Naive thymus-derived CD8-positive, alpha-beta T cell (primary cell): ENCODE measurements at places on chromosomes 1 and 21. TPM values are rescaled to one million over a fixed set of nuclear protein-coding genes. Genes with fewer than 3 reads are reported as not detected.
A peak's percentile ranks its signal among the peaks of the same experiment; 100 is the strongest.

Gene LRRC39
- 0.10 TPM for polyA plus RNA-seq

DNA sequence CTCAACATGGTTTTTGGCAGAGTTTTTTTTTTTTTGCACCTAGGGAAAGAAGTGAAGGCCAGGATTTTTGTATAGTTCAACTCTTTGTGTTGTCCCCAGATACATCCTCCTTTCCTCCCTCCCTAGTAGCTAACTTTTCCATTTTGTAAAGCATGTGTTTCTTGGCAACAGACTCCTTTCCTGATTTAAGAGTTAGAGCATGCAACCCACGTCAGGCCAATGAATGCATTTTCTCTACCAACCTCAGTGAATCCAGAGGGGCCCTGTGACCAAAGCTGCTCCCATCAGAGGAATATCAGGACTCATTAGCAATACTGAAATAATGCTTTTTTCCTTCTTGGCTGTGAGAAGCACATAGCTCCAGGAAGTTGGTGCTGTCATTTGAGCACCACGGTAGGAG lies 287.2 kb downstream of the LMO4 start:
- no peak overlapping the region for H3K27ac ChIP-seq
- peaks cover 1% of the 10 kb centered on the region for H3K36me3 ChIP-seq
- no peaks in the 10 kb centered on the region for H3K4me1 ChIP-seq
- H3K4me3 ChIP-seq = no peak overlapping the region
- H3K27me3 ChIP-seq = no peaks in the 10 kb centered on the region
- DNase-seq = no peak

DNA sequence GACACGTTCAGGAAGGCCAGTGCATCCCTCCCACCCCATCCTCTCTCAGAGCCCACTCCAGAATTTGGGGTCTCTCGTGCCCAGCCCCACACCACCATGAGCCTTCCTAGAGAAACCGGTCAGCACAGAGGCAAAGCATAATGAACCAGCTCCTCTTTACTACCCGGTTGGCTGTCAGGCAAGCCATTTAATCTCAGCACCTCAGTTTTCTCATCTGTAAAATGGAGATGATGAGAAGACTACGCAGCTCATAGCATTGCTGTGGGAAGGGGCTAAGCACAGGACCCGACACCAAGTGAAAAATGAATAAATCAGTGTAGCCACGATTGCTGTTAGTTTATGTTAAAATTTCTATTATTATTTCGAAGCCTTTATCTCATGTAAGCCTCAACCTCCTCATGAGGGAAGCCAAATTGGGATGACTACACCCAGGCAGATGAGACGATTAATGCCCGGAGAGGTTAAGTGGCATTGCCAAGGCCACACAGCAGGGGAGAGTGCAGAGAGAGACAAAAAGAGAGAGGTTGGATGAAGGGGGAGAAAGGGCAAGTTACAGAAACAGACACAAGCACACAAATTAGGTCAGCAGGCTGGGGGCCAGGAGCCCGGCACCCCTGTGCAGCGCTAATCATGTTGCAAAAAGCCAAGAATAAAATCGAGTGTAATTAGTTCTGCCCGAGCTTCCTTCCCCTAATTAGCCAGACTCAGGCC lies 25.7 kb downstream of the SDC3 start:
- H3K4me1 ChIP-seq = peaks cover 5% of the 10 kb centered on the region
- no peak overlapping the region for H3K27ac ChIP-seq
- H3K36me3 ChIP-seq = no peaks in the 10 kb centered on the region
- no peak overlapping the region for H3K4me3 ChIP-seq

DNA sequence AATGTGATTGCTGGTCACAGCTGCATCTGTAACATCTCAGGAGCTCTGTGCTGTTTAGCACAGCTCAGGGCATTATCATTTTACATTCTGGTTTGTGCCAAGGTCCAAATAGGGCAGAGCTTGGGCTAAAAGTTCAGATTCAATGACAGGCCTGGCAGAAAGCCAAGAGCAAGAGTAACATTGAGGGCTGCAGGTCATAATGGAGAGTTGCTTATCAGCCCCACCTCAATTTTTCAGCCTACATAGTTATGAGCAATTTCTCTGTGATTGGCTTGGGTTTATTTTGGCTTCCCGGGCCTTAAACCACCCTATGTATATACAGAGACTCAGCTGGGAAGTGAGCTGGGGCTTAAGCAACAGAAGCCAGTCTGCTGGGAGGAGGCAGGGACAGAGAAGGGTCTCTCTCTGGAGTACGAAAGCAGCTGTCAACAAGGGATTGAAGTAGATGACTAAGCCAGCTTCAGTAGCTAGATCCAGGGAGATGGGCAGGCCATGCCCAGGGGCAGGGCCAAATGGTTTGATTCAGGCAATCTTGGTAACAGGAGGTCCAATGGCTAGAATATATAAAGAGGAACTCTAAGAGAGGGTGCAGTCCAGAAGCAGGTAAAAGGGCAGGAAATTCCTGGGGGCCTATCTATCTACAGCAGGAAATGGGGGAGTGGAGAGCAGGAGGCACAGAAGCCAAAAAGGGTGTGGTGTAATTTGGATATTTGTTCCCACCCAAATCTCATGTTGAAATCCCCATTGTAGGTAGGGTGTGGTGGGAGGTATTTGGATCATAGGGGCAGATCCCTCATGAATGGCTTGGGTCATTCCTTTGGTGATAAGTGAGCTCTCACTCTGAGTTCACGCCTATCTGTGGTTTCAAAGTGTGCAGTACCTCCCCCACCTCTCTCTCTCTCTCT lies 49.0 kb downstream of the BRINP2 start:
- H3K27ac ChIP-seq = no peak overlapping the region
- DNase-seq = no peak
- H3K36me3 ChIP-seq = no peaks in the 10 kb centered on the region
- no peak overlapping the region for H3K4me3 ChIP-seq

- H3K4me1 ChIP-seq = no peaks in the 10 kb centered on the region
- H3K4me3 ChIP-seq = no peak overlapping the region
- H3K36me3 ChIP-seq = no peaks in the 10 kb centered on the region
- no peak for DNase-seq
These were observed 369.1 kb upstream of the VAMP3 start for GRCh38 chr1:7401814-7402547.

Gene SELP
- polyA plus RNA-seq = 0.35 TPM

DNA sequence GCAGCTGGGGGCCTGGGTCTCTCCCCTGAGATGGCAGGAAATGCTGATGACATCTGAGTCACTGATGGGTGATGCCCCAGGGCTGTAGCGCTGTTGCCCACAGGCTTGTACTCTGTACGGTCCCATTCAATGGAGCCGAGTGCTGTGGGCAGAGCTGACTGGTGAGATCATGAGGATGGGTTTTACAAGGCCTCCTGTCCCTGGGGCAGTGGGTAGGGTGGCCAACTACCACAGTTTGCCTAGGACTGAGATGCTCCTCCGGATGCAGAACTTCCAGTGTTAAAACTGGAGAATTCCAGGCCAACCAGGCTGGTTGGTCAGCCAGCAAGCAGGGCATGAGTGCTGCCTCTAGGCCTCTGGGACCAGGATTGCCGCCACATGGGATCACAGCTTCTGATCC lies 9.2 kb downstream of the PHLDA3 start:
- no peak overlapping the region for H3K4me3 ChIP-seq
- H3K4me1 ChIP-seq = no peaks in the 10 kb centered on the region
- H3K36me3 ChIP-seq = no peaks in the 10 kb centered on the region

Gene COL8A2
- polyA plus RNA-seq = 0.07 TPM

GRCh38 chr1:9809100-9809510 lies 14.7 kb downstream of the CLSTN1 start:
- H3K4me1 ChIP-seq = peaks cover 54% of the 10 kb centered on the region
- DNase-seq = no peak
- no peak overlapping the region for H3K4me3 ChIP-seq
- no peaks in the 10 kb centered on the region for H3K27me3 ChIP-seq
- H3K36me3 ChIP-seq = peaks cover 4% of the 10 kb centered on the region

Gene KCNE2
- polyA plus RNA-seq = 0.24 TPM

DNA sequence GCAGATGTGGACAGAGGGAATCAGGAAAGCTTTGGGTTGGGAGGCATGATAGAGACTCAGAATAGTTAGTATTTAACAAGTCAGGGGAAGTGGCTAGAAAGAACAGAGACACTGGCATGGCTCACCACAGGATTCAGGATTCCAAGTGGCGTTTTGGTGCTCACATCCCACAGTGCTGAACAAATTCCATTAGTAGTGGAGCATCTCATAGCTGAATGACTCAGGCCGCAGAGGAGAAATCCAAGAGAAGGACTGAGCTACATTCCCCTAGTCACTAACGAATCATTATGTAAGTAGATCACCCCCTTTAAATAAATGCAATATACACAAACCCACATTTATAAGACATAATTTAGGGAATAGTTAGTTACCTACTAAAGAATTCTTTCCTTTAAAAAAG lies 5.0 kb upstream of the KCNJ9 start:
- H3K27me3 ChIP-seq = peaks cover 54% of the 10 kb centered on the region
- no peaks in the 10 kb centered on the region for H3K36me3 ChIP-seq
- no peak overlapping the region for H3K27ac ChIP-seq
- H3K4me1 ChIP-seq = peaks cover 6% of the 10 kb centered on the region
- H3K4me3 ChIP-seq = no peak overlapping the region

DNA sequence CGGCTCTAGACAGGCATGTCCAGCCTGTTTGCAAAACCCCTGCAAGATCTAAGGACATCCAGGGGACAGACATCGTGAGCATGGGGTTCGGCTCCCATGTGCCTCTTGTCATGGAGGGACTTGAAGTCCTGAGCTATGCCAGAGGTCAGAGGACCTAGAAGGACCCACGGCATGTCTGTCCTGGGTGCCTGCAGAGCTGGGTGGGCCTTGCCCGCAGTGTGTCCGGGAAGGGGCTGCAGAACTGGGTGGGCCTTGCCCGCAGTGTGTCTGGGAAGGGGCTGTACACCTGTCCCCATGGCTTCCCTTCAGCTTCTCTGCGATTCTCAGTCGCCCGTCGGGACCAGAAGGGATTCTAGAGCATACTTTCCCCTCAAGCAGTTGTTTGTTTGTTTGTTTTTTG lies 20.0 kb upstream of the TRAPPC10 start:
- no peaks in the 10 kb centered on the region for H3K27me3 ChIP-seq
- DNase-seq = no peak
- no peak overlapping the region for H3K27ac ChIP-seq
- H3K36me3 ChIP-seq = no peaks in the 10 kb centered on the region

Gene FHAD1
- polyA plus RNA-seq = not detected

Gene ASPM
- polyA plus RNA-seq = not detected

- H3K4me1 ChIP-seq = no peaks in the 10 kb centered on the region
- no peak overlapping the region for H3K27ac ChIP-seq
- H3K4me3 ChIP-seq = no peak overlapping the region
These were observed 28.6 kb upstream of the MTR start for GRCh38 chr1:236766506-236766905.

DNA sequence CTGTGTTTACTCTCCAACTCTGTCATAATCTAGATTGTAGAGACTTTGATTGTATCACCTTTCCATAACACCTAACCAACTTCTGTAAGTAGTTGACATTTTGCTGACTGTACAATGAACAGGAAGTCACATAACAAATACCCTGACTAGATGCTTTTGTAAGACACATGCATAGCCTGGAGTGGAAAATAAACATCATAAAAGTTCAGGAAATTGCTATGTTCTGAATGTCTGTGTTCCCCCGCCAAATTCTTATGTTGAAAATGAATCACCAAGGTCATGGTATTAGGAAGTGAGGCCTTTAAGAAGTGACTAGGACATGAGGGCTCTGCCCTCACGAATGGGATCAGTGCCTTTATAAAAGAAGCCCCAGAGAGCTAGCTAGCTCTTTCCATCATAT lies 40.4 kb upstream of the ZSWIM5 start:
- H3K4me3 ChIP-seq = no peak overlapping the region
- peaks cover 2% of the 10 kb centered on the region for H3K36me3 ChIP-seq
- DNase-seq = no peak
- H3K4me1 ChIP-seq = peaks cover 1% of the 10 kb centered on the region
- no peak overlapping the region for H3K27ac ChIP-seq

- no peaks in the 10 kb centered on the region for H3K4me1 ChIP-seq
- no peak overlapping the region for H3K27ac ChIP-seq
- H3K4me3 ChIP-seq = no peak overlapping the region
- no peak for DNase-seq
- H3K27me3 ChIP-seq = no peaks in the 10 kb centered on the region
These were observed 366.0 kb downstream of the TTLL7 start for GRCh38 chr1:83632906-83633305.

- H3K4me3 ChIP-seq = no peak overlapping the region
- no peaks in the 10 kb centered on the region for H3K27me3 ChIP-seq
- no peaks in the 10 kb centered on the region for H3K36me3 ChIP-seq
- no peak for DNase-seq
- no peaks in the 10 kb centered on the region for H3K4me1 ChIP-seq
- no peak overlapping the region for H3K27ac ChIP-seq
These were observed 143.0 kb downstream of the MRPL39 start for GRCh38 chr21:25464275-25464674.

DNA sequence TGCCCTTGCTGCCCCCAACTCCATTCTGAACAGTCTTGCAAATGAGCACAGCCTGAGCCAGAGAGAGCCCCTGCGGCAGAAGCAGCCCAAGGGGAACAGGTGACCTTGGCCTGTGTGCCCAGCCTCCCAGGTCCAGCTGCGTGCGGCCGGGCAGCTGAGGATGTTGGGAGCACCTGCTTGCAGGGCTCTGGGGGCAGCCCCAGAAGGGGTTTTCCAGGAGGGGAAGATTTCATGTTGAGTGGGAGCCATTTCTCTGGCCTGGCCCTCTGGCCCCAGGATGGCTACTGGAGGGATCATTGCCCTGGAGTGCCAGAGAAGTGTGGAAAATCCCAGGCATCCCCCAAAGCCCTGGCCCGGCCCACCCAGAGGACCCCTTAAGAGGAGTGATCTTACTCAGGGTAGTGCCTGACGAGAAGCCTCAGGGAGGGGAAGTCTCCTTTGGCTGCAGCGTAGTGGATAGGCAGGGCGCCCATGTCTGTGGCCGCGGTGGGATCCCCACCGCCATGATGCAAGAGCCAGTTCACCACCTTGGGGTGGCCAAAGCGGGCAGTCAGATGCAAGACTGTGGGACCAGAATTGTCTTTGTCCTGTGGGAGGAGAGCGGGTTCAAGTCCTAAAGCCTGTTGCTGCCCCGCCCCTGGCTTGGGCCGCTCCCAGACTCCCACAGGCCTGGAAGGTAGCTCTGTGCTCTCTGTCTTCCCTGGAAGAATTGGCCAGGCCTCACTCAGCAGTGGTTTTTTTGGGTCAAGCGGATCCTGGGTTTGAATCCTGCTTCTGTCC lies 20.6 kb upstream of the RNU1-4 start:
- H3K27ac ChIP-seq = no peak overlapping the region
- no peaks in the 10 kb centered on the region for H3K4me1 ChIP-seq
- H3K36me3 ChIP-seq = no peaks in the 10 kb centered on the region
- DNase-seq = no peak

- DNase-seq = peak; percentile 54
- no peak overlapping the region for H3K27ac ChIP-seq
- peaks cover 6% of the 10 kb centered on the region for H3K36me3 ChIP-seq
- H3K4me1 ChIP-seq = no peaks in the 10 kb centered on the region
- no peak overlapping the region for H3K4me3 ChIP-seq
- peaks cover 7% of the 10 kb centered on the region for H3K27me3 ChIP-seq
These were observed 125.1 kb upstream of the IPO9 start for GRCh38 chr1:201703621-201704438.
